ENCODE measurements at places on chromosomes 3 and 15. TPM values are rescaled to one million over a fixed set of nuclear protein-coding genes. Genes with fewer than 3 reads are reported as not detected.
A peak's percentile ranks its signal among the peaks of the same experiment; 100 is the strongest.

The ANAPC13 gene
- polyA plus RNA-seq: 93.5 TPM

The EPHA6 gene
- polyA plus RNA-seq: not detected

DNA sequence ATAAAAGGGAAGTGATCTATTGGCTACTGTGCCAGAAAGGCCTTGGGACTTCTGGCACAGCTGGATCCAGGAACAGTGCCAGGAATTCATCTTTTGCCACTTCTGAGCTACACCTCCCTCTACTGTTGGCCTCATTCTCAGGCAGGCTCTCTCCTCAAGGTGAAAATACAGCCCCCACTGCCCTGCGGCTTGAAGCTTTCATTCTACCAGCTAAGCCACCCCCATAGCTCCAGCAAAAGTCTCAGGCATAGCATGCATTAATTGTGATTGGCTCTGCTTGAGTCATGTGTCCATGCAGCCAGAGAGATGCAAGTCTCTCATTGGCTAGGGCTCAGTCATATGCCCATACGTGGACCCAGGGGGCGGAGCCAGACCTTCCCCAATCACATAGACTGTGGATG, 142.4 kb downstream of the TPRA1 start:
- peak; percentile 15 for DNase-seq

The MUC20 gene
- polyA plus RNA-seq: 0.53 TPM

The RPSA gene
- polyA plus RNA-seq: 1,279 TPM

DNA sequence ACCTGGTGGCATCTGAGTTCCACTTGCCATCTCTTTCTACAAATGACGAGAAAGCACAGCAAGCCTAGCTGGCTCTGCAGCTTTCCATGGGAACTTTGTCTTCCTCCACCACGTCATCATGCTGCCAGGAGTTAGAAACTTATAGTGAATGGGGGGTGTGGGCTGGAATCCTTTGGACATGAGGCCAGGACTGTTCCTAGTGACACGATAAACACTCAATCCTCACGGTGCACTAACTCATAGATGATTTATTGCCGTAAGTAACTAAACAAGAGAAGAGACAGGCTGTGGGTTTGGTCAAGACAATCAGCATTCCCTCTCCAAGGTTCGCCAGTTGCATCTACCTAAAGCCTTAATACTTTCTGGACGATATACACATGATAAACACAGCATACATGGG, 50.6 kb downstream of the OXNAD1 start:
- DNase-seq: no peak

The SAMMSON gene
- polyA plus RNA-seq: not detected

- no peak for DNase-seq
Measured at GRCh38 chr3:151403246-151403645, 18.7 kb upstream of the P2RY12 start.

The CPNE9 gene
- not detected for polyA plus RNA-seq

DNA sequence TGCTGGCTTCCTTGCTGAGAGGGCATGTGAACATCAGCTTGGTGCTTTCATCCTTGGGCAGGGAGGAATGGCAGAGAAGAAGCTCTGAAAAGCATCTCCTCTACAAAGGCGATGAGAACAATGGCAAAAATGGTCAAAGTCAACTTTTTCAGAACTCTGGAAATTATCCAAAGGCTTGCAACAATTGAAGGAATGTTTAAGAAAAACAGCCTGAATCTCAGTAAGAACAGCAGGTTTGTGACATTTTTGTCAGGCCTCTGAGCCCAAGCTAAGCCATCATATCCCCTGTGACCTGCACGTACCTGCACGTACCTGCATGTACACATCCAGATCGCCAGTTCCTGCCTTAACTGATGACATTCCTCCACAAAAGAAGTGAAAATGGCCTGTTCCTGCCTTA, 51.8 kb downstream of the ONECUT1 start:
- no peak for DNase-seq

DNA sequence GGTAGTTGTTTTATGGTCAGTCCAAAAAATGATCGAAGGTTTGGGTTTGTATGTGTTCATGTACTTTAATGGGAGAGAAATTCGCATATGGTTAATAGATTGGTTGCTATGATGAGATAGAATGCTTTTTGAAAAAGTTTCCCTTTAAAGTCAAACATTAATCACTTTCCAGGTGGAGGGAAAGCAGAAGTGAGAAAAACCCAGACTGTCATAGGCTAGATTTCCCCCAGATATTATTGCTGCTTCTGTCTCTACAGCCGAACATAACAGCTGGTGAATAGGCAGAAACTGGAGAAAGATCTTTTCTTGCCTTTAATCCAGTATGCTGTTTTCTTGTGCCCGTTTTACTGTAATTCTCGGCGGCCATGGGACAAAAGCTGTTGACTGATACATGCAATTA, 287.6 kb downstream of the SOX2 start:
- DNase-seq: no peak

DNA sequence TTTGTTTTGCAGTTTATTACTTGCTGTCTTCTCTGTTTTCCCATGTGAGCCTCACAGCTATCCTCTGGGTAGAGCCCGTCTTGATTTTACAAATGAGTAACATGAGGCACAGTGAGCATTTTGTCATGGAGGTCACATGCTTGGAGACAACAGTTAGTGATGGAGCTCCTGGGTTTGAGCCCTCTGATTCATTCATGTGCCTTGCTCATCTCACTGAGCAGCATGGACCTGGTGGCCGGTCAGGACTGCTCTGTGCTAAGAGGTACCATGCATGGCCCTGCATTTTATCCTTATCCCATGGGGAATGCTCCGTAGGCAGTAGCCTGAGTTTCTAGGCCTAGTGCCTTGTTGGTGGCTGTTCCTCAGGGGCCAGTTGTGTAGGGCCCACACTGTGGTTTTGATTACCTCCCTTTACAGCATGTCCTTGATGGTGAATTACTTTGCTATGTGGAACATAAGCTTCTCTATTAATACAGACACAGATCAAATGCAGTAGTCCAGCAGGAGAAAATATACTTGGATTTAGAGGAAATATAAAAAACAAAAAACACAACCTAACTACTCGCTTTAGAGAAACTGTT, 35.6 kb downstream of the MAP2K5 start:
- no peak for DNase-seq

DNA sequence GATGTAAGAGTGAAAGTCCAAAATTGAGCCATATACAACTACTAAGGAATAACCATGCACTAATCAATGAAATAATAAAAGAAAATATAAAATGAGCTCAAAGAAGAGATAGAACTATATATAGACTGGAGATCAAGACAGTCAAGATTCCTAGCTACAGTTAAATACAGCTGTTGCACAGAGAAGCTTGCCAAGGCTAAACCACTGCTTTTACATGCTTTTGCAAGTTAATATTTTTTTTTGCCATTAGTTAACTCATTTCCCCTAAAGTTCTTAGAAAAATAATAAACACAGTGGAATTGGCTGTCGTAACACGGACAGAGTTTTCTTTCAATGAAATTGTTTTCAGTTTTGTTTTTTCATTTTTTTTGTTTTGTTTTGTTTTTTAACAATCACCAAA, 123.0 kb downstream of the VGLL3 start:
- no peak for DNase-seq

The NLGN1 gene
- 4.7 TPM for polyA plus RNA-seq

DNA sequence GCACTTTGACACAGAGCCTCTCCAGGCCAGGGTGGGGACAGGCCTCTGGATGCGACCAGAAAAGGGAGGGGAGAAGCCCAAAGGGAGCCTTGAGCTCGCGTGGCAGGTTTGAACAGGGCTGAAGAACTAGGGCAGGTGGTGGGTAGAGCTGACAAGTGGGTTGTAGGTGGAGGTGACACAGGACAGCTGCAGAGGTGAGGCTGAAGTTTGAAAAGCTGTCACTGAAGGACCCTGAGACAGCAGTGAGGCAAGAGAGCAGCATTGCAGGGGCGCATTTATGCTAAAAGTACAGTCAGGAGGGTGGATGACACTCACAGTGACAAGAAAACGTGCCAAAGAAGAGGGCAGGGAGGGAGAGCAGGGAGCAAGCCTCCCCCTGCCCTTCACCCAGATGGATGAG, 21.8 kb upstream of the EPB42 start:
- DNase-seq: no peak

DNA sequence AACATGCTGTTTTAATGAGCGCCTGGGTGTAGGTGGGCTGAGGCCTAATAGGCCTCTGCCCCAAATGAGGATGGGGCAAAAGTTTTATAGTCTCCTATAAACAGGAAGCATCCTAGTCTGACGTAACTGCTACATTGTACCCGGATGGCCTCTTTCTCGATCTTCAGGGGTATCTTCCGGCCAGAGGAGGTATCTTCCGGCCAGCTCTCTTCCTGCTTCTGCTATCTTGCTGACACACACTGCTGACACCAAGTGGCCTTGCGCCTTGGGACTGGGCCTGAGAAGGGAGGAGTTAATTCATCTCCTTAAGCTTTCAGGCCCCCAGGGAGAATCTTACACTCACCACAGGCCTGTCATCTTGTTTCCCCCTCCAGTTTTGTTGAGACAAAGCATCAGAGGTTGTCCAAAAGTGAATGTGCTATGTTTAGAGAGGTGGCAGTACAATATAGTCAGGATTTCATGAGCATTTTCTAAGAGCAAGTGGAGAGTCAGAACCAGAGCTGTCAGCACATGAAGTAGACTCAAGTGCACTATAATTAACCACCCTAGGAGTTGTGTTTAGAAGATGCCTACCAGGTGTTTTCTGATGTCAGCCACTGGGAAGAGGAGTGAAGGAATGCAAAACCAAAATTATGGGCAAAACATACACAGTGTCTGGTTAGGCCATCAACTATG, 15.6 kb upstream of the IGSF10 start:
- DNase-seq: no peak

The MEIS2 gene
- polyA plus RNA-seq: 13.2 TPM

DNA sequence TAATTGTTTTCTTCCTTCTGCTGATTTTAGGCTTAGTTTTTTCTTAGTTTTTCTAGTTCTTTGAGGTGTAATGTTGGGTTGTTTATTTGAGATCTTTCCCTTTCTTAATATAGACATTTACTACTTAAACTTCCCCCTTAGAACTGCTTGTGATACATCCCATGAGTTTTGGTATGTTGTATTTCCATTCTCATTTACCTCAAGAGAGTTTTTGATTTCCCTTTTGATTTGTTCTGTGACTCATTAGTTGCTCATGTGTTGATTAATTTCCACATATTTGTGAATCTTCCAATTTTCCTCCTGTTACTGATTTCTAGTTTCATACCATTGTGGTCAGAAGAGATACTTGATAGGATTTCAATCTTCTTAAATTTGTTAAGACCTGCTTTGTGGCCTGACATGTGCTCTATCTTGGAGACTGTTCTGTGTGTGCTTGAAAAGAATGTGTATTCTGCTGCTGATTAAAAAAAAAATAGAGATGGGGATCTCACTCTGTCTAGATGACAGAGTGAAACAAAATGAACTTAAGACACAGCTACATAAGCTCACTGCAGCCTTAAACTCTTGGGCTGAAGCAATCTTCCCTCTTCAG, 22.3 kb downstream of the GRM2 start:
- DNase-seq: no peak

DNA sequence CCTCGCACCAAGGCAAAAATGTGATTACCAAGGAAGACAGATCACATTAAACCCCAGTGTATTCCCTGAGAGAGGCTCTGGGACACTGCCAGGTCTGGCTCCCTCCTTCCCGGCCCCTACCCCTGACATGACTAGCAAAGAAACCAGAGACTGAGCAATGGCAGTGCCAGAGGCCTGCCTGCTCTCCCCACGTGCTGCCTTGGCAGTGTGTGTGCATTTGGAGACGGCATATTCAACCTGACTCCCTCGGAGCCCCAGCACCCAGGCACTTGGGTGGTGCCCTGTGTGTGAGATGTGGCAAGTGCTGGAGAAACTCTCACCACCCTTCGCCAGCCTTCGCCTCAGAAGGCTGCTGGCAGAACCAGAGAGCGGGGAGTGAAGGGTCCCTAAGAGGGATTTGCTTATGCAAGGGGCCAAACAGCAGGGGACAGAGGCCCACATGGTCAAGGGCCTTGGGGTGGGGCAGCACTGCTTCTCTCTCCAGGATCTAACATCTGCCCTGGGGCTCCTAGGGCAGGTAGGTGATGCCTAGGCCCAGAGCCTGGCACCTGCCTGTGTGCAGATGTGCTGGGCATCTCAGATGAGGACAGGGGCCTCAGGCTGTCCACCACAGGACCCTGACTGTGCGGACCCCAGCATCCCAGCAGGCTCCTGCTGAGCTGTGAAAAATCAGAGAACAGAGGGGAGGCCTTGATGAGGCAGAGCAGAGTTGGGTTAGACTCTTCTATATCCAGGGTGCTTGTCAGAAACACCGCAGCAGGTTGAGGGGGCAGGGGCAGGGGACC, 23.6 kb upstream of the PLXNA1 start:
- DNase-seq: peak; percentile 19

The DISP2 gene
- 1.8 TPM for polyA plus RNA-seq

- DNase-seq: no peak
Measured at GRCh38 chr3:46701181-46701939, at the start of gene TMIE. Gene TMIE, plus strand, starts transcription at chr3:46701392. Its CDS starts 96 bp downstream, at chr3:46701488.

DNA sequence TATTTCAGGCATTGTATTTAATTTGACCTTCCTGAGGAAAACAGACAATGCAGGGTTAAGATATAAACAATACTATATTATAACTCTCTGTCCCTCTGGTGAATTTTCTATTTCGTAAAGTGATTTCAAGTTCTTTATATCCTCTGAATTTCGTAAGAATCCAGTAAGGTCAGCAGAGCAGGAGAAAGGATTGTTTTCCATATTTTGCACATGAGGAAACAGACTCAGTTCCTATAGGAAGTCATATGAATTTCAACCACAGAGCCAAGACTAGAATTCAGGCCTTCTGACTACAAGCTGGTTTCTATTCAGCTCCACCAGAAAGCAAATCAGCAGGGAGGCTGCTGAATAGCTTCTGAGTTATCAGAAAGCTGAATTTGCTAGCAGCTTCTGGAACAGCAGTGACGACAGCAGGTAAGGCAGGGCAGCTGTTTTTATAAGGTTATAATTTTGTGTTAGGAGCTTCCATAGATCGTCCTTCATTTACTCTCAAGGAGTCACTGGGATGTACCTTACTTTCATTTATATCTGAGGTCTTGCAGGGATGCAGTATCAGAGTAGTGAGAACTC, 11.1 kb upstream of the PLAAT1 start:
- DNase-seq: no peak

DNA sequence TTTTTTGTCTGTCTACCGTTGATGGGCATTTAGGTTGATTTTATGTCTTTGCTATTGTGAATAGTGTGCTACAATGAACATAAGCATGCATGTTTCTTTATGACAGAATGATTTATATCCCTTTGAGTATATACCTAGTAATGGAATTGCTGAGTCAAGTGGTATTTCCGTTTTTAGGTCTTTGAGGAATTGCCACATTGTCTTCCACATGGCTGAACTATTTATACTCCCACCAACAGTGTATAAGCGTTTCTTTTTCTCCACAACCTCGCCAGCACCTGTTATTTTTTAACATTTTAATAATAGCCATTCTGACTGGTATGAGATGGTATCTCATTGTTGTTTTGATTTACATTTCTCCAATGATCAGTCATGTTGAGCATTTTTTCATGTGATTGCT, 89.6 kb upstream of the GALNT15 start:
- no peak for DNase-seq

- no peak for DNase-seq
Measured at GRCh38 chr3:50388016-50388719, 28.8 kb upstream of the TMEM115 start.

DNA sequence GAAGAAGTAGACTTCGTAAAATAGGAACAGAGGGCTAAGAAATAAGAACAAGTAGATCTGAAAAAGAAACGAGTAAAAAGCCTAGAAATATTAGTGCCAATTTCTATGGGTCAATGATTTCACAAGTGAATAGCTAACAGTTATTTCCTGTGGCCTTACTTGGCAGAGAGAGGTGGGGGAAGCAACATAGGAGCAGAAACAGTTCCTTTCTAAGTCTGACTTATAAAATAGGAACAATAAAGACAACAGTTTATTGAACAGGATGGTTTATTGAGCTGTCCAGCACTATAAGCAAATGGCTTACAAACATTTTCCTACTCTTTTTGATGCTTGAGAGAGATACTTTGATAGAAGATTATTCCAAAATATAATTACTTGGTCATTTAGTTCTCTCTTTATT, 37.9 kb downstream of the AGTR1 start:
- no peak for DNase-seq

The ERICH6 gene
- polyA plus RNA-seq: not detected
